ENCODE measurements at places on chromosomes 11 and 22. TPM values are rescaled to one million over a fixed set of nuclear protein-coding genes. Genes with fewer than 3 reads are reported as not detected.

GRCh38 chr11:36131721-36132397 is 157.4 kb downstream of the COMMD9 start:
- DNase-seq = no peak

DNA sequence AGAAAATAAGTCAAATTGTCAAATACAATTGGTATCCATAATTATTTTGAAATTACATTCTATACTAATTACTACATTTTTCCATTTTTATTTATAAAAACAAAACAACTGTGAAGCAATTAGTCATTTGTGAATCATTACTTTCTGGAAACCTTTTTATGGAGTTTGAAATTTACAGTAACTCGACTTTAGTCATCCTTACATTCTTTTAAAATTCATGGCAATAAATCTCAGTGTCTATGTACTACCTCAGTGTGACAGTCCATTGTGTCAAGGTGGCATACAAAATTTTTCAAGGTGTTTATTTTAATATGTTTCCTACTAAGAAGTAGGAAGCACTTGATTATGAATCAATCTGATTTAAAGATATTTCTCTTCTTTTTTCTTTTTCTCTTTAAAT is 1949.4 kb upstream of the RAG2 start:
- no peak for DNase-seq

ALDH3B1 gene
- total RNA-seq = 0.98 TPM

KCNJ1 gene
- total RNA-seq = not detected

CD81 gene
- 322 TPM for total RNA-seq
